ENCODE measurements at places on chromosomes 4 and X. TPM values are rescaled to one million over a fixed set of nuclear protein-coding genes. Genes with fewer than 3 reads are reported as not detected.

DNA sequence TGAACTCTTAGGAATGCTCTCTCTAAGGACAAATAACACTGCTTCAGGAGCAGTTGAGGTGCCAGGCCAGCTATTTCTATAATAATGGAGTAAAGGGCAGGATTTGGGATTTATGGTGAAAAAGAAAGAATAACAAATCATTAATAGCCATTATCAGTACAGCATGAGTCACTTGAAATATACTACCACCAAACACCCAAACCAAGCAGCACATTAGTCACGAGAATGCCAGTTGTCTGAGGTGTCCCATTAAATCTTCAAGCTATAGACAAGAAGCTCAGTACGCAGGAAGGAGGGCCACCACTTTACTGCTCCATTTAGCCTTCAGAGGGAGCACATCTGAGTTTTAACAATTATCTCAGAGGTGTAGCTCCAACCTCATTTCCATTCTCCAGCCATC lies 106.8 kb upstream of the MAGEA10 start:
- DNase-seq, result peak; percentile 64

DNA sequence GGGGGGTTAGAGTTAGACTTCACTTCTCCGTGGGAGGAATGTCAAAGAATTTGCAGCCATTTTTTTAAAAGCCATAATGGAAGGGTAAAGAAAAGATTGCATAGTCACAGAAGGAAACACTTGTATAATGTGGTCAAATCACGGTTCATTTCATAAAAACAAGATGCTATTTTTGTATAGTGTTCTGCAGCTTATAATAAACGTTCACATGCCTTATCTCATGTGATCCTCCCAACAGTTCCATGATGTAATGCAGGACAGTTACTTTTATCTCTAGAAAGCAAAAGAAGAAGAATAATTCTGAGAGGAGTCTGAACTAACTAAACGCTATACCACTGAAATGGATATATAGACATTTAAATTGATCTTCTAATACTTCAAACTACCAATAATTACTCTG lies 71.3 kb upstream of the CAMK2D start:
- no peak for DNase-seq

- DNase-seq, result peak; percentile 16
Measured at GRCh38 chrX:107678957-107679740, 50.8 kb downstream of the PRPS1 start.

ATOH1 gene
- not detected for total RNA-seq

CCNG2 gene
- total RNA-seq, result 5.2 TPM

CSAG1 gene
- total RNA-seq, result not detected

GRCh38 chr4:99876946-99877345 lies 17.3 kb downstream of the LAMTOR3 start:
- no peak for DNase-seq

GRCh38 chr4:113449410-113449974 lies 312.0 kb downstream of the CAMK2D start:
- DNase-seq, result no peak

DNA sequence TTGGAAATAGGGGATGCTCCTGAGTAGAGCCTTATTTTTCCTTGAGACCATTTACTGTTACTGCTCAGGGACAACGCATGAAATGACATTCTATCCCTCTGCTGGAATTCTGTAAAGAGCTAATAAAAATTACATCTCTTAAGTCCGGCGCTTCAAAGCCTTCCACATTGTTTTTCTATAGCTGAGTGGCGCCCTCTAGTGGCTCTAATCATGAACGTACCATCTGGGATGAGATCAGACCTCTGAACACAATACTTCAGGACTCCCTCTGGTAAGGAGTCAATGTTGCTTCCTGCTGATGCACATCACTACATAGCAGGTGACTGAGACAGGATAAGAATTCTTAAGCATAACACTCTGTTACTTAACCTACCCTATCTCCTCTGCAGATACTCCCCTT lies 6.0 kb downstream of the HMGN5 start:
- peak; percentile 11 for DNase-seq

- no peak for DNase-seq
Measured at GRCh38 chrX:39854772-39855747, 242.7 kb downstream of the BCOR start.

- no peak for DNase-seq
Measured at GRCh38 chr4:1565598-1566295, 118.4 kb downstream of the FAM53A start.

GYPE gene
- total RNA-seq, result not detected

DNA sequence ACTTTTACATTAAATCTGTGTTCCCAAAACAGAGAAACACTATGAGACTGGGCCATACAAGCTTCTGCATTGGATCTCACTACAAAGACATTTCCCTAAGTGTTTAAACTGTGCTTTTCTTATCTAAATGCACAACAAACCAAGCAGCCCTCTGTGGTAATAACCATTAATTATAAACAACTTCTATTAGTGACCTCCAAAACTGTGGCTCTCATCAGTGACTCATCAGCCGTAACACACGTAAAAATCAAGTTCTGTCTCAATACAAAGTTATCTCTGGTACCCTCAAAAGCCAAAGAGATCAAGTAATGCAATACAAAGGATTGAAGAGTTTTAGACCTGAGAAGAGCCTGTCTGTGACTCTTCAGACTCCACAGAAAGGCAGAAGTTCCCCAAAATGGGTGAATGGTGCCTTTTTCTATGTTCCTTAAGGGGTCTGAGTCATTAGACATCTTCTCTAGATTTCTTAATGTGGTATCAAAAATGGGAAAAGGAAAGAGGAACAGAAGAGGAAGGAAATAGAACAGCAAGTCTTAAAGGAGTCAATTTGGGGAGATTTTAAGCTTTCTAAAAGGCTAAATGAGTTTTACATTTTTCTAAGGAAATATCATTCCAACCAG lies 189.8 kb upstream of the PPP1R2C start:
- no peak for DNase-seq

TMPRSS11D gene
- total RNA-seq, result not detected

- DNase-seq, result no peak
Measured at GRCh38 chr4:144648042-144648441, 2.1 kb downstream of the HHIP start.

DNA sequence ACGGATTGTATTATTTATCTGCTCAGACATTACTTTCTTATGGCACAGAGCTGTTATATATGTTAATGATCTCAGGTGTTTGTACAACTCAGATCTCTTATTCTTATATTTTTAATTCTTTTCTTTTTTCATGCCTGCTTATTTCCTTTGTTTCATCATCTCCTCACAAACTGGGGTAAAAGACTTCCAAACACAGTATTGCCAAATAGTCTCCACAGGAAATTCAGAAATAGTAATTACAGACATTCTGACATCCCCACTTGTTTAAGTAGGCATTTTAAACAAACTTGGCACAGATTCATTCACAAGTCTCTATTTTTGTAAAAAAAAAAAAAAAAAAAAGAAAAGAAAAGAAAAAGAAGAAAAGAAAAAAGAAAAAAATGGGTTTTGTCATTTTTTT lies 129.7 kb upstream of the USP38 start:
- no peak for DNase-seq

PRKG2 gene
- total RNA-seq, result 0.02 TPM

TRIM61 gene
- not detected for total RNA-seq

- no peak for DNase-seq
Measured at GRCh38 chr4:7734651-7735260, 204.9 kb downstream of the AFAP1 start.

GRCh38 chr4:80576796-80577195 lies 241.3 kb downstream of the CFAP299 start:
- no peak for DNase-seq

DNA sequence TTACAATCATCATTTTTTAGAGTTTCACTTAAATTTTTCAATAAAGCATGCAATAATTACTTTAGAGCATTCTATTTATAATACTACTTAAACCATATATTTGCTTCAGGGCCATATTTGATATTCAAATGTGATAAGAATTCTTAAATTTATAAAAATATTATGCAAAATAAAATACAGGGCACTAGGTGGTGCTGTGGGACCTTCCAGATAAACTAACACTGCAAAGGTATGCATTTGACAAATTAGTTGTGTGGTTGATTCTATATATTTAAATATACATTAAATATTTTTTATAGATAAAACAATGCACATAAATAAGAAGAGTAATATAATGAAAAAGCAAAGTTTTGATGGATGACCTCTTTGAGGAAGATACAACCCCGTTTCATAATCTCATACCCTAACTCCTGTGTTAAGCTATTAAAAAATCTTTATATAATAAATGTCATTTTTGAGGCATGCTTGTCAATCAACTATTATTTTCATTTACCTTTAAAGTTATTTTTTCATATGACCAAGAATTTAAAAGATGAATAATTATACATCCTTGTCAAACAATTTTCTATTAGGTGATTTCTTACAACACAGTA lies 128.4 kb downstream of the REELD1 start:
- DNase-seq, result no peak

HTN1 gene
- total RNA-seq, result not detected

GRCh38 chr4:180680305-180680704 lies 1562.9 kb upstream of the TENM3 start:
- no peak for DNase-seq

GRCh38 chrX:109774706-109775105 lies 41.6 kb upstream of the ACSL4 start:
- peak; percentile 13 for DNase-seq

DNA sequence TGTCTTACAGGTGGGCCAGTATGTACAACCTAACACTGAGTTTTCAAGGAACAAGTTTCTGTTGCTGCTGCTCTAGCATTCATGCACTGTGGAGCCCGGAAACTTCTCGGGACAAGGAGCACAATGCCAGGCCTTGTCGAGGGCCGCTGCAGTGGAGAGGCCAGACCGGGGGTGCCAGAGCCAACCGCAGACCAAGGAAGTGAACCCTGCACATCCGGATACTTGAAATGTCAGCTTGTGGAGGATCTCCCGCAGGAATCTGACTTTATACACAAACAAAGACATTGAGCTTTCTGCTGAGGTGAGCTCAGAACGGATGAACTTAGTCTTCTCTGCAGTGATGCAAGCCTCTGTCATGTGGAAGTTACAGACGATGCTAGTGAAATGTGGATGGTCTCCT lies 99.5 kb downstream of the ZNF827 start:
- DNase-seq, result no peak

CXCL11 gene
- not detected for total RNA-seq

DNA sequence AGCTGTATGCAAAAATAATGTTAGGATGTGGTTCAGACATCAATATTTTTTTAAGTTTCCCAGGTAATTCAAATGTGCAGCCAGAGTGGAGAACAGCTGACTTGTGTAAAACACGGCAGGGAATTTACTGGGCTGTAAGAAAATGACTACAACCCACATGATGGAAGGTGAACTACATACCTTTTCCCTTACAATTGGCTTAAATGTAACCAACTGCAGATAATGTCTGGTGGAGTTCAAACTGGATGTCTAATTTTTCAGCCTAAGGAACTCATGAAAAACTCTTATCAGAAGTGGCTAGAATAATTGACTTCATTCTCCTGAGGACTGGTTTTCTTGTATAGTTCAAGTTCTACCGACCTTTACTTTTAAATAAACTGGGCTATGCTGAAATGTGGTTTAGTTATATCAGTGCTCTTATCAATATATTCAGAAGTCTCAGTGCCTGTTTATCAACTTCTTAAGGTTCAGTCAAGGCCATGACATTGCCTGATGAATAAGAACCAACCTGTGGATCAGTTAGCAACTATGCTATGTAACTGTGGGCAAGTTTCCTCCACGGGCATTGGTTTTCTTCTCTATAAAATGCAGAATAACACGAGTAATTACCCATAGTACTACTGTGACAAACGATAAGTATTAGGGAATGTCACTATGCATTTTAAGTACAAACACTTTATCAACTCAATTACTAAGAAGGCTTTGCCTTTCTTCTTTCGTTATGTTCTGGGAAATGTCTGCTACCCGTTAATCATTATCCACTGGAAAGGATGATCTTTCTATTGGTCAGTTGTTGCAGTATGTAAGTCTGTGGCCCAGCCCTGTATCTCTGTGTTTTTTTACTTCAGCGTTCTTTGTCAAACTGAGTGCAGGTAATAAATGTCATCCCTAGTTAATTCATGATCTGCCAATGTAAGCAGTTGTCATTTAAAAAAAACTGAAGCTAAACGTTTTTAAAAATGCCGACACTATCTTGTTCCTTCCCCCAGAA lies 181.6 kb downstream of the PCDH7 start:
- DNase-seq, result no peak

ITIH6 gene
- total RNA-seq, result not detected

CTPS2 gene
- total RNA-seq, result 30.0 TPM

NR0B1 gene
- total RNA-seq, result not detected
